ENCODE measurements at places on chromosomes 3 and 15.

- DNase-seq, result no peak
These were observed 179.9 kb upstream of the PFN2 start for GRCh38 chr3:150150633-150151032.

DNA sequence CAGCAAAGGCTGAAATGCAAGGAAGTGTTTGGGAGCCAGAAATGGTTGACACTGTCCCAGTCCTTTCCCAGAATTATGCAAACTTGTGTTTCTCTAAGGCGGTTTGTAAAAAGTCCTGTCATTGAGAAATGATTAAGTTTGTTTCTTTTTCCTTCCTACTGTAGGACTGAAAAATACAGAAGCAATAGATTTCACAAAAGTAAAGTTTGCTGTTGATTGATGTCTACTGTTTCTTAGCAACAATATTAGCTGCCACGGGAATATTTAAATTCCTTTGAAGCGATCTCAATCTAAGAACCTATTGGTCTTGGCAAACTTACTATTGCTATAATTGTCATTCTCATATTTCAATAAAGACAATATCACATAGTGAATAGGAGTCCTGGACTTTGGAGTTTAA, 100.7 kb upstream of the IL12A start:
- no peak for DNase-seq

DNA sequence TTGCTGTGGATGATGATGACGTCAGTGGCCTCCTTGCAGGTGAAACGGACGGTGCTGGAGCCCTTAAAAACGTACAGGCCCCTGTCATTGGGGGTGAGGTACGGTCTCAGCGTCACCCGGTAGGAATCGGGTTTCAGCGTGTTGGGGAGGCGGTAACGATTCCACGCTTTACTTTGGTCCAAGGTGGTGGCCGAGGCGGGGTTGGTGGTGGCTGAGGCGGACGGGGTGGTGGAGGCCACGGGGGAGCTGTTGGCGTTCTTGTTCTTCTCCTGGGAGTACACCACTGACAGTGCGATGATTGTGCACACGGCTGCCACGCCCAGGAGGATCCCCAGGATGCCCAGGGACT, 8.5 kb downstream of the ANPEP start:
- no peak for DNase-seq

DNA sequence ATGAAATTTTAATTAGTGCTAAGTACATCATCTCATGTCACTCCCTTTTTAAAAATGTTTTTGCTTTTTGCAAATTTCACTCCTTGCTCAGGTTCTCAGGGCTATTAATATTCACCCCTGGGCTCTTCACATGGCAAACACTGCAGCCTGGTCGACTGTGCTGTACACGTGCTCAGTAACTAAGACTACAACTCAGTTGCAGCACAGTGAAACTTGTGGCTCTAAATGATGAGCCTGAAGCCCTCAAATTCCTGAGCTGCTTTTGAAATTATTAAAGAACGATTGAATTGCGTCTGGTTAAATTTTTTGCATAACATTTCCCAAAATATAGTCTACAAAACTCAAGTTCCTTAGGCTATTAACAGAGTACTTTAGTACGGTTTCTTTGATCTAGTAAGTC, 159.3 kb upstream of the C2CD4B start:
- no peak for DNase-seq

- no peak for DNase-seq
These were observed 10.3 kb downstream of the FAM227B start for GRCh38 chr15:49610157-49610918.

Measured in KBM-7 (cell line).